ENCODE measurements at places on chromosomes 5 and 9. TPM values are rescaled to one million over a fixed set of nuclear protein-coding genes. Genes with fewer than 3 reads are reported as not detected.

SLC35D2 gene
- 10.6 TPM for total RNA-seq

DNA sequence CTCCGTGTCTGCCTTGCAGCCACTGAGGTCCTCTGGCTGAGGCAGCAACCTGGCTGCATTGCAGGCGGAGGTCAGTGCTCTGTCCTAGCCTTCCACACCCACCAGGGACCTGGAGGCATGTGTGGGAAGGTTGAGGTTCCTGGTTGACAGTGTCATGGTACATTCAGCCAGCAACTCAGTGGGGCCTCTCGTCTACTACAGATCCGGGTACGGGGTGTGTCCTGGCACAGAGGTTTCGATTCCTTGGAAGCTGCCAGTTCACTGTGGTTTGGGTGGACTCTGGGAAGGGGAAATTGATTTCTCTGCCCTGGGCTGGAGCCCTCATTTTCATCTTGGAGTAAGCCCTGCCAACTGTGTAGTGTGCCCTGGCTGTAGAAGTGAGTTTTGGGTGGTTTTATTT lies 45.1 kb downstream of the PDE8B start:
- no peak overlapping the region for H3K27ac ChIP-seq
- no peaks in the 10 kb centered on the region for H3K27me3 ChIP-seq
- DNase-seq: no peak
- H3K4me1 ChIP-seq: no peaks in the 10 kb centered on the region
- no peaks in the 10 kb centered on the region for H3K36me3 ChIP-seq

GRCh38 chr5:944992-945685 lies 52.5 kb downstream of the TRIP13 start:
- peaks cover 23% of the 10 kb centered on the region for H3K27me3 ChIP-seq
- H3K4me1 ChIP-seq: peaks cover 9% of the 10 kb centered on the region
- no peaks in the 10 kb centered on the region for H3K36me3 ChIP-seq
- no peak overlapping the region for H3K27ac ChIP-seq

TMEM252 gene
- not detected for total RNA-seq

- no peak for DNase-seq
- H3K4me1 ChIP-seq: no peaks in the 10 kb centered on the region
- H3K36me3 ChIP-seq: no peaks in the 10 kb centered on the region
Measured at GRCh38 chr5:103408408-103408807, 149.8 kb downstream of the MACIR start.

GRCh38 chr9:6584881-6585597 lies 60.5 kb downstream of the GLDC start:
- H3K27me3 ChIP-seq: peaks cover 14% of the 10 kb centered on the region
- no peaks in the 10 kb centered on the region for H3K4me1 ChIP-seq
- DNase-seq: no peak
- no peaks in the 10 kb centered on the region for H3K36me3 ChIP-seq

DNA sequence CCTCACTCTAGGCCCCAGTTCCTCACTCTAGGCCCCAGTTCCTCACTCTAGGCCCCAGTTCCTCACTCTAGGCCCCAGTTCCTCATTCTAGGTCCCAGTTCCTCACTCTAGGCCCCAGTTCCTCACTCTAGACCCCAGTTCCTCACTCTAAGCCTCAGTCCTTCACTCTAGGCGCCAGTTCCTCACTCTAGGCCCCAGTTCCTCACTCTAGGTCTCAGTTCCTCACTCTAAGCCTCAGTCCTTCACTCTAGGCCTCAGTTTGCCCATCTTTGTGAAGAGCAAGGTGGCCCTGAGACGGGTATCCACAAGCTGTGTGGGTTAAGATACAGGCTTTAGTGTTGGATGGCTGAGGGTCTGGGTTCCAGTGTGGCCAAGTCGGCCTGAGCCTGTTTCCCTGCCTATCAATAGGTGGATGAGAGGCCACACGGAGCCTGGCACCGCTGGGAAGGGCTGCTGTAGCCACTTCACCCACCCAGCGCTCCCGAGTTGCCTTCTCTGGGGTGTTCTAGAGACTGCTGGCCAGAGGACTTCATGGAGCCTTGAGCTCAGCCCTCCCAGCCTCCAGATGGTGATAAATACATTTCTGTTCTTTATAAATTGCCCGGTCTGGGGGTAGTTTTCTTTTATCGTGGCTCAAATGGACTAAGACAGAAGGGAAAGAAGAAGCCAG lies 150.2 kb downstream of the RXRA start:
- H3K4me1 ChIP-seq: no peaks in the 10 kb centered on the region
- peaks cover 43% of the 10 kb centered on the region for H3K27me3 ChIP-seq
- no peak overlapping the region for H3K27ac ChIP-seq
- H3K36me3 ChIP-seq: no peaks in the 10 kb centered on the region

DNA sequence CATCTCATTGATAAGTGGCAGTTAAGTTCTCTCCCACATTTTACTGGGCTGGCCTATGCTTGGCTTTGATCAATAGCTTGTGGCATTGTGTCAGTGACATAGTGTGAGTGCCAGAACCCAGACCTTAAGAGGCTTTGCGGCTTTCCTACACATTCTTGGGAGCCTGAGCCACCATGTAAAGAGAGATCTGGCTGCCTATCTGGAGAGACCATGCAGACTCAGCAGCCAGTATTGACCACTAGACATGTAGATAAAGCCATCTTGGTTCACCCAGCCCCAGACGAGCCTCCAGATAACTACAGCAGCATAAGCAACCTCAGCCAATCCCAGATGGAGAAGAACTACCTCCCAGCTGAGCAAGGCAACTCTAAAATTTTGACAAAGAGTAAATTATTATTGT lies 28.6 kb downstream of the C9orf153 start:
- H3K4me3 ChIP-seq: no peak overlapping the region
- no peak overlapping the region for H3K27ac ChIP-seq
- no peaks in the 10 kb centered on the region for H3K4me1 ChIP-seq
- peak; percentile 60 for DNase-seq
- no peaks in the 10 kb centered on the region for H3K27me3 ChIP-seq
- no peaks in the 10 kb centered on the region for H3K36me3 ChIP-seq

GRCh38 chr9:130491830-130492482 lies 47.2 kb downstream of the ASS1 start:
- no peaks in the 10 kb centered on the region for H3K27me3 ChIP-seq
- DNase-seq: no peak
- peaks cover 11% of the 10 kb centered on the region for H3K4me1 ChIP-seq
- H3K36me3 ChIP-seq: no peaks in the 10 kb centered on the region

FUBP3 gene
- 54.0 TPM for total RNA-seq

DNA sequence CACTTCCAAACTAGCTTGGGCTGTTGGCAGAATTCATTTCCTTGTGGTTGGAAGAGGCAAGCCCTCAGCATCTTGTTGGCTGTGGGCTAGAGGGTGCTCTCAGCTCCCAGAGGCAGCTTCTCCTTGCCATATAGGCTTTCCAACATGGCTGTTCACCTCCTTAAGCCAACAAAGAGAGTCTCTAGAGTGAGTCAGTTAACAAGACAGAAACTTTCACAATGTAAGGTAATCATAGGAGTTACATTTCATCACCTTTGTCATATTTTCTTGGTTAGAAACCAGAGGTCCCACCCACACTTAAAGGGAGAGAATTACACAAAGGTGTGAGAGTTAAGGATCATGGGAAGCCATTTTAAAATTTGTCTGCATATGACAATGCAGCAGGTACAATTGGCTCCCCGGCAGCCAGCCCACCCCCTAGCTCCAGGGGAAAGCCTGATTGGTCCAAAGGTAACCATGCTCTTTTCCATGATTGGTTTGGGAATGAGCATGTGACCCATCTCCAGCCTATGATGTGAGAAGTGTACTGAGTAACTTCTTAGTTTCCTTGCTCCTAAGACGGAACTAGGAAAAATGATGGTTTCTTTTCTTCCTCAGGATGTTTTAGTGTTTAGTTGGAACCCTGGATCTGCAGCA lies 109.8 kb upstream of the MSX2 start:
- no peaks in the 10 kb centered on the region for H3K4me1 ChIP-seq
- no peaks in the 10 kb centered on the region for H3K36me3 ChIP-seq
- DNase-seq: peak; percentile 27
- no peak overlapping the region for H3K4me3 ChIP-seq

GRCh38 chr5:172637740-172638139 lies 3.3 kb upstream of the NEURL1B start:
- peaks cover 33% of the 10 kb centered on the region for H3K27me3 ChIP-seq
- H3K27ac ChIP-seq: no peak overlapping the region
- no peaks in the 10 kb centered on the region for H3K36me3 ChIP-seq
- no peak for DNase-seq

ORM2 gene
- total RNA-seq: 0.98 TPM

DNA sequence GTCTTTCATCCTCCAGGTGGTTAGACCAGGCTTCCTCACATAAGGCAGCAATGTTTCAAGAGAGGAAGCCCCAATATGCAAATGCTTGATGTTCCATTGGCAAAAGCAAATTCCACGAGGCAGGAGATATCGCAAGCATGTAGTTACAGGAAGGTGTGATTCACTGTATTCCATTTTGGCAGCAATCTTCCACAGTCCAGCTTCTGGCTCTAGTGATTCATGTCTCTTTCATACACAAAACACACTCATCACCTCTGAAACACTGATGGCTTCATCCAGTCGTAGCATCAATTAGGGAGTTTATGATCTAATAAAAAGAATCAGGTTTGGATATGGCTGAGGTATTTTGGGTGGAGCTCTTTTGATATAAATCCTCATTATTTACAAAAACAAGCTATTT lies 552.2 kb upstream of the RIOK2 start:
- no peak overlapping the region for H3K4me3 ChIP-seq
- no peaks in the 10 kb centered on the region for H3K36me3 ChIP-seq
- H3K27ac ChIP-seq: no peak overlapping the region
- H3K4me1 ChIP-seq: no peaks in the 10 kb centered on the region
- H3K27me3 ChIP-seq: no peaks in the 10 kb centered on the region
- DNase-seq: no peak

DNA sequence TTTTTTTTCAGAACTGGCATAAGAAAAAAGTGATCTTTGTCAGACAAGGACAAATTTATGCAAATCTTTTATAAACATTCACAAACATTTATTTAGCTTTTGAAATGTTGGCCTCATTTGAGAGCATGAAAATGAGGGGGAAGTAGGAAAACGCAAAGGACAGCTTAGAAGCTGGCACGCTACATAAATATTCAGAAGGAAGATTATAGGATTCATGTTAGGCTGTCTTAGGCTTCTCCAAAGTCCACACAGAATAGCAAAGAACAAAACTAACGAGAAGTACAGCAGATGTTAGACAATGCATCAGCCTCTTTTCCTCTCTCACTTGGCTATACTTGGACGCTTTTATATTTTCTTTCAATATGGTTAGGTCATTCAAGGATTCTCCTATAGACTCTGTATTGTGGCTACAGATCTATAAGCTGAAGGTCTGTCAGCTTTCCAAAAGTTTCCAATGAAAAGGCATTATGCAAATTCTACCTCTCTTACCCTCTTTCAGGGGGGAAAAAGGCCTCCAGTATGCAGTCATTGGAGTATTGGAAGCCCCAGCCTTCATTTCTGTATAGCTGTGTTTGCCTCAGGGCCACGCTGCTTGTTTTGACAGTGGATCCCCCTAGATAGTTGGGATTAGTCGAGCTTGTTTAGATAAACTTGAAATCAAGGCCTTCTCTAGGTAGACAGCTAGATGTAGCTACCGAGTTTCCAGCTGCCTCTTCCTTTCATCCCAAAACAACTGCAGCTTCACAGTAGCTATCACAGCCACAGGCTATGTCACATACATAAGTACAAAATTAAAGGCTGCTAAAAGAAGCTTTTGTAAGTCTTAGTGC lies 153.0 kb downstream of the DENND1A start:
- no peaks in the 10 kb centered on the region for H3K36me3 ChIP-seq
- H3K27me3 ChIP-seq: no peaks in the 10 kb centered on the region
- H3K27ac ChIP-seq: no peak overlapping the region
- no peak overlapping the region for H3K4me3 ChIP-seq

GRCh38 chr5:40491644-40492043 lies 188.1 kb upstream of the PTGER4 start:
- no peak overlapping the region for H3K4me3 ChIP-seq
- DNase-seq: no peak
- H3K36me3 ChIP-seq: no peaks in the 10 kb centered on the region
- no peaks in the 10 kb centered on the region for H3K4me1 ChIP-seq
